ENCODE measurements at places on chromosomes 1 and 21.
A peak's percentile ranks its signal among the peaks of the same experiment; 100 is the strongest.

DNA sequence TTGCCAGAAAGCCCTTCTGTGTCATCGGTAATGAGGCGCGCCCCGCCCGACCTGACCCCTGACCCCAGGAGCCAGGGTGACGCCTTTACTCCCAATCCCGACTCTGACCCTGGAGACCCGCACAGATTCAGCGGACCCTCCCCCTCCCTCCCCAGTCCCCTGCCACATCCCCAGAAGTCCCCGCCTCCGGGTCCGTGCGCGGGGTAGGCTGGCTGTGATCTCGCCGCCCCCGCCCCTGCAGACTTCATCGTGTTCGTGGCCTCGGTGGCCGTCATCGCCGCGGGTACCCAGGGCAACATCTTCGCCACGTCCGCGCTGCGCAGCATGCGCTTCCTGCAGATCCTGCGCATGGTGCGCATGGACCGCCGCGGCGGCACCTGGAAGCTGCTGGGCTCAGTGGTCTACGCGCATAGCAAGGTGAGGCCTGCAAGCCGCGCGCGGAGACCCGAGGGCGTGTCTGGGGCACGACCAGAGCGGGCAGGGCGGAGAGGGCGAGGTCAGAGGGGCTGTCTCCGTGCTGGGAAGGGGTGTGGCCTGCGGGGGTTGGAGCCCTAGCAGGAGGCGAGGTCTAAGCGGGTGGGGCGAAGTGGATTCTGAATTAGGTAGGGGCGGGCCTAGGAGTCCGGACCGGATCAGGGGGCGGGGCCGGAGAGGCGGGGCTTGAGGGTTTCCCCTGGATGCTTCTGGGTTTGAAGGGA, 34.8 kb downstream of the KCNQ4 start:
- DNase-seq = peak; percentile 28

DNA sequence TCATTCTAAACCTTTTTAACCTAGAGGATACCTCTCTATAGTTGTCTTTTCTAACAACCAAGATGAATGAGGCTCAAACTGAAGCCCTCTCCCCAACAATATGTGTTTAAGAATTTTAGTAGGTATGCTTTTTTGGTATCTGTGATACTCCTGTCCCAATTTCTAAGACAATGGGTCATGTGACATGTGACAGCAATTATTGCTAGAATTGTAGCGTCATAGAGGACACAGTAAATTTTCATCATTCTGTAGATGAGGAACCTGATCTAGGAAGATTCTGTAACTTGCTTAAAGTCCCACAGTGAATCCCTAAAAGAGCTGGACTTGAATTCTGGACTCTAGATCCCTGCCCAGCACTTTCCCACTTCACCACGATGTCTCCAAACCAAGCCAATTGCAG, 11.6 kb upstream of the CASQ1 start:
- DNase-seq = no peak

DNA sequence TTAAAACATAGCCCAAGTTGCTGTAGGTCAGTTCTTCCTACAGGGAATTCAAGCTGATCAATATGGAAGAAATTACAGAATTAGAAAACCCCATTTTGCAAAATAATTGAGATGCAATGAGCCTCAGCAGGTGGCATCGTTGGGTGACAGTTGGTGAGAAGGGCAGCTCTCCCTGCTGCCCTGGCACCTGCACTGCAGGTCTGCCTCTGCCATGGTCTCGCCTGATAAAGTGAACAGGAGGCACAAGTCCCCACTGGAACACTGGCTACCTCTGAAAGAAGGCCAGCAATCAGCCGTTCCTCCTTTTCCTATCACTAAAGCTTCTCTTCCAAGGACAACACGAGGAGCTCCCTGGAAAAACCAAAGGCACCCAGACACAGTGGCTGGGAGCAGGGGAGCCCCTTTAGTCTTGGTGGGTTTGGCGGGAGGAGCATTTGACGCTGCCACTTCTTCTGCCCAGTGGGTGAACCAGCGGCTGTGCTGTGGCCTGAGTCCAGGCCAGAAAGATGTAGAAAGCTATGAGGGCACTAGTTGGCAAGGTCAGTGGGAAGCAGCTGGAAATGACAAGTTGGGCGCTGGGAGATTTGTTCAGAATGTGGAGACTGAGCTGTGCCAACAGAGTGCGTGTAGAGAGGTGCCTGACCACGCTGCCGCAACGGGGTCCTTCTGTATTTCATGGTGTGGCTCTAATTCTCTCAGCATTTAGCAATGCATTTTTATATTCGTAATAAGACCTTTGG, 93.1 kb downstream of the RIPK4 start:
- no peak for DNase-seq

GRCh38 chr21:18157406-18157805, 87.2 kb upstream of the CHODL start:
- DNase-seq = no peak

DNA sequence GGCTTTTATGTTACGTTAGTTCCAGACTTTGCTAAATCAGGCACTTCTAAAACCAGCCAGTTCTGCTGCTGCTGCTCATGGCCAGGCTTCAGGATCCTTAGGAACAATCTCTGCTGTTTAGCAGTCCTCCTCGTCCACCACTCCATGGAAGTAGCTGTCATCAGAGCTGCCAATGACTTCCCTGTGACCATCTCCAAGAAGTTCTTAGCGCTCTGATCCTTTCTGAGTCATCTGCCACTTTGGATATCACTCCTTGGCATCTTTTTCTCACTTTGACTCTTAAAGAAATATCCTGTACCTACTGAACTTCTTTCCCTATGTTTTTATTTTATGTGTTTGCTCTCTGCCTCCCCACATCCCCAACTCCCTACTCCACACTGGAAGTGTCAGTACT, 14.7 kb upstream of the IRF2BP2 start:
- no peak for DNase-seq

DNA sequence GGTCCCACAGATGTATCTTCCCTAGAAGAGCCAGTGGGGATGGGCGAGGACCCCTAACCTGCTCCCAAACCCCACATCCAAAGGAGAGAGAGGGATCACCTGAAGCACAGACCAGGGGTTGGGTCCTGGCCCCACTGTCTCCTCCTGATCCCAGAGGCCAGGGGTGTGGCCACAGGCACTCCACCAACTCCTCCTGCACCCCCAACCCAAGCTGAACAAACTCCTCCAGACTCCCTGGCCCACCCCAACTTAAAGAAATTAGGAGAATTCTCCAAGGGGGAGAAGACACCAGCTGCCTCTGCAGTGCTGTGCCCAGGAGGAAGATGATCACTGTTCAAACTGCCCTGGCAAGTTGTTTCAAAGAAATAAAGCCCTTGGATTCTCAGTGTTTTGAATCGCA, 4.5 kb upstream of the PRAMEF12 start:
- no peak for DNase-seq

DNA sequence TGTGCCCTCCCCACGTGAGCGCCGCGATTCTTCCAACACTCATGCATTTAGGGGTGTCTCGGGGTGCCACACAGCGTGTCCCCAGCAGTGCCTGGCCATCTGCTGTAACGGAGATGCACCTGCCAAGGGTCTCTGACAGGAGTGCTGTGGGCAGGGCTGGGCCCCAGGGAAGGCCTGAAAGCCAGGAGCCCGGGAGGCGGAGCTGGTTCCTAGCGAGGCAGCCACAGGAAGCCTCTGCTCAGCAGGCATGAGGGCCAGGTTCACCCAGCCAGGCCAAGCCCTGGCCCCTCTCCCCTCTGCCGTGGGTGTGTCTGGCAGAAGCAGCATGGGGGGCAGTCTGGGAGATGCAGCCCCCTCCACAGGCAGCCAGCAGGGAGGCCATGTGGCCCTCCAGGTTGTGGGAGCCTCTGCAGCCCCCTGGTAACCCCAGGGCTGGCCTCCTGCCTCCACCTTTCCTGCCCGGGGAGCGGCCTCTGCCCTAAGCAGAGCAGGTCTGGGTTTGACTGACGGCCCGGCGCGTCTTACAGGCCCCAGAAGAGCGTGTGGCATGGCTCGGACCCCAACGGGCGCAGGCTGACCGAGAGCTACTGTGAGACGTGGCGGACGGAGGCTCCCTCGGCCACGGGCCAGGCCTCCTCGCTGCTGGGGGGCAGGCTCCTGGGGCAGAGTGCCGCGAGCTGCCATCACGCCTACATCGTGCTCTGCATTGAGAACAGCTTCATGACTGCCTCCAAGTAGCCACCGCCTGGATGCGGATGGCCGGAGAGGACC, 30.4 kb downstream of the SLC19A1 start:
- DNase-seq = no peak

GRCh38 chr1:154263465-154264332, 8.7 kb upstream of the HAX1 start:
- no peak for DNase-seq

- no peak for DNase-seq
These were observed 12.2 kb downstream of the PSRC1 start for GRCh38 chr1:109270623-109271317.

- DNase-seq = peak; percentile 97
These were observed 9.2 kb upstream of the TNFRSF1B start for GRCh38 chr1:12157366-12158231.

GRCh38 chr1:30750731-30751291, 6.8 kb downstream of the LAPTM5 start:
- DNase-seq = no peak

DNA sequence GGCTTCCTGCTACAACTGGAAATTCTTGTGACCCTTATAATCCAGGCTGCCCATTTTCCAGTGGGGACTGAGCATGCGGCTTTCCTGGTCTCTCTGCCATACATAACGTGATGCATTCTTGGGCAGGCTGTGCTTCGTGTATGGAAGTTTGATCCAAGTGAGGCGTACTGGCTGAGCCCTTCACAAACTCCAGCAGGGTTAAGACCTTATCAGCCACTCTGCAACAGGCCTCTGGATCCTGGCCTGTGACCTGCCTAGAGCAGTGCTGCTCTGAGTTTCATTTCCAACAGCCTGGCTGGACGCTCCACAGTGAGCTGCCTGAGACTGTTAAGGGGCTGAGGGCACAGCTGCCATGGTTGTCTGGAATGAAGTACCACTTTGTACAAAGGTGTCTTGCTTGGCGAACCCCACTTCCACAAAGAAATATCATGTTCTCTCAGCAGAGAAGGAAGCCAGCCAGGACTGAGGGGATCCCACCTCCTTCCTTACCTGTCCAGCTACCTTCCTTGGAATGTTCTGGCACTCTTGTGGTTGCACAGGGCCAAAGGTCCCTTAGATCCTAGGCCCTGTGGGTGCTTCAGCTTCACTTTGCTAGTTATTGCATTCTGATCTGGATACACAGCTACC, 28.5 kb upstream of the XPR1 start:
- no peak for DNase-seq

DNA sequence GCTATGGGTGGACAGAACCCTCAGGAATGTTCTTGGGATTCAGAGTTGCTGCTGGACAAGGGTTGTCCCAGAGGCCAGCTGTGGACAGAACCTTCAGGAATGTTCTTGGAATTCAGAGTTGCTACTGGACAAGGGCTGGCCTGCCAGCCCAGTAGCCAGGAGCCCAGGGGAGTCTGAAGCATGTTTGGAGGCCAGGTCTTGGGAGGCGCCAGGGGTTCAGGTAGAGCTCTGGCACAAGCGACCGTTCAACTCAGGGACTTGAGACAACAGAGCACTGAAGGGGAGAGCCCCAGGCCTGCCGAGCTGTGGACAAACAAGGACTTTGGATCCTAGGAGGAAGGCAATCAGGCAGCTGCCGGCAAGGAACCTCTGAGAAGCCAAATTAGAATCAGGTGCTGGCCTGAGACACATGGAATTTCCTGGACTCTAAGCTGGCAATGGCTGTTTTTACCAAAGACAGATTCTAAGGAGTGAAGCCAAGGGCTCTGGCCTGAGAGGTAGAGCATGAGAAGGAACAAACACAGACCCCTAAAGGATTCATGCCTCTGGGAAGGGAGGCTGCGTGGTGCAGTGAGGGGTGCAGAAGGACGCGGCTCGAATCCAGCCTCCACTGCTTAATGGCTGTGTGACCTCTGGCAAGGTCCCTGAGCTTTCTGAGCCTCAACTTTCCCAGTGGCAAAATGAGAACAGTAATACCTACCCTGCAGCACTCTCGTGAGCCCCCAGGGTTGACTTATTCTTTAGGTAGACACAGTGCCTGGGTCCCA, 13.4 kb downstream of the PLA2G5 start:
- no peak for DNase-seq

- peak; percentile 66 for DNase-seq
These were observed at the start of gene FCAMR for GRCh38 chr1:206970446-206970845. Gene FCAMR, minus strand, starts transcription at chr1:206970460. Its CDS starts 335 bp downstream, at chr1:206970125.

GRCh38 chr1:116453481-116453880, 80.4 kb downstream of the ATP1A1 start:
- no peak for DNase-seq

DNA sequence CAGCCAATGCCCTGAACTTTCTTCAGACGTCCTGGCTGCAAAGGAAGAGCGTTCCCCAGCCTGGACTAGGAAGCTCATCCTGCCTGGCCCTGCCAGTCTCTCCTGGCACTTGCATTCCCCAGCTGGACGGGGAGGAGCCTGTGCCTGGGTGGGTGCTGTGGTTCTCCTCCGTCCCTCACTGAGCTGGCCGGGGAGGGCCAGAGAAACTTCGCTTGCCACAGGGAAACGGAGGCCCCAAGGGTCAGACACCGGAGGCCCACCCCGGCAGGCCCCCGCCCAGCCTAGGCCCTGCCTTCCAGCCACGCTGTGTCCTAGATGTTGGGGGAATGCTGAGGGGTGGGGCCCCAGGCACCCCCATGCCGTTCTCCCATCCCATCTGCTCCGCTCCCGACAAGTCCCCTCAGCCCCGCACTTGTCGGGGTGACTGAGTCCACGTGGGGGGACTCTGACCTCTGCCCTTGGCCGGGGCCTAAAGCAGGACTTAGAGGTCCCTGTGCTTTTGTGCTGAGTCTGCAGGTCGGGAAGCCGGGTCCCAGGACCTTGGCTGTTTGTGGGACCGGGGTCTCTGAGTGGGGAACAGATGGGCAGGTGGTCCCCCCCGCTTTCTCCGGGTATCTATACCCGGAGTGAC, 4.8 kb downstream of the FTCD start:
- no peak for DNase-seq

- no peak for DNase-seq
These were observed 258.4 kb upstream of the ZRANB2 start for GRCh38 chr1:71339238-71339637.

GRCh38 chr1:28170001-28170596, 6.4 kb downstream of the PTAFR start:
- peak; percentile 97 for DNase-seq

DNA sequence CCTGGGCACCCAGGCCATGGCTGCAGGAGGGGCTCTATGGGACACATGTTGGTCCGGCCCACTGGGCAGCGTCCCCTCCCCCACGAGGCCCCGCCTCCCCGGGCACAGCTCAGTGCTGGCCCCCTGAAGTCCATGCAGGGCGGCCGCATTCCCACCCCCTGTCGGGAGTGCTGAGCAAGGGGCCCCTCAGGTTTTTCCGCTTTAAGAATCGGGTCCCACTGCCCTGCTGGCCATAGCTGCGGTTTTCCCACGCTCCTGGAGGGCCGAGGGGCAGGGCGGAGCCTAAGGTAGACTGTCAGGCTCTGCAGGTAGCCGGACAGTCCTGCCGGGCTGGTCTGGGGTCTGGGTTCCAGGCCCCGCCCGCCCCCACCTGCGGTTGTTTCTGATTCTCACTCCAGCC, 43.5 kb upstream of the CCDC27 start:
- DNase-seq = no peak
